Left colon (tissue), 2 donors: ENCODE measurements at places on chromosomes 6 and 20. TPM values are rescaled to one million over a fixed set of nuclear protein-coding genes. Genes with fewer than 3 reads are reported as not detected.
A peak's percentile ranks its signal among the peaks of the same experiment; 100 is the strongest.

ZNF322 gene
- total RNA-seq = 19.9 TPM

PTCRA gene
- not detected for total RNA-seq

DNA sequence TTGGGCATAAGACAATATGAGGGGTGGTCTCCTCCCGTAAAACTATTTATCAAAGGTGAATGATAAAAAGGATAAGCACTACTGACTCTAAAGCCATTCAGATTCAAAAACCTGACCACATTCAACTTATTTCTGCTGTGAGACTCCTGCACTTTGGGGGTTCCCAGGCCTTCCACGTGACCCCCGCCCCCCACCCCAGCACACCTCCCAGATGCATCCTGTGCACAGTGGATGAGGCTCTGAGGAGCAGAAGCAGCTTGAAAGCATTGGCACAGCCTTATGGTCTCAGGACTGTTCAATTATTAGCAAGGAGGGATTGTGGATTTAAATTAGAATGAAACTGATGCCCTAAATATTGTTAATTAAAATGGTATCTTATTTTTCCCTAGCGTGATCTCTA lies 55.1 kb upstream of the SAMD5 start:
- DNase-seq = no peak

DNA sequence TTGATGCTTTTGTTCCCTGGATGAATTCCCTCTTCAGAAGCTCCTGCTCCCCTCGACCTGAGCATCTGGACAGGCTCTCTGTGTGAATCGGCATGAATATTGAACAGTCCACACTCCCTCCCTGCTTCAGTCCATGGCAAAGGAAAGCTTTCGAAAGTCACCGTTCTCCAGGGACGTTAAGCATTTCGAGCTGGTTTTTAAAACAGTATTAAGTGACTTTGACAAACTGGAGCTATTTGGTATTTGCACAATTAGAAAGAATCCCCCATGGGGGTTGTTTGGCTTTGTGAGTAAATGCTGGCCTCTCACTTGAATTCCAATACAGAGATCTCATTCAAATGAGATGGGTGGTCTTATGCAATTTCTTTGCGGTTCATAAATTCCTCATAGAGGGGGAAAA lies 85.3 kb upstream of the TIAM2 start:
- no peak for DNase-seq

GRCh38 chr6:6579281-6579680 lies 9.2 kb upstream of the LY86 start:
- DNase-seq = no peak

GRCh38 chr6:135179372-135179771 lies 1.7 kb upstream of the MYB start:
- no peak for DNase-seq

GRCh38 chr6:158285656-158286021 lies 26.6 kb upstream of the TULP4 start:
- no peak for DNase-seq

DNA sequence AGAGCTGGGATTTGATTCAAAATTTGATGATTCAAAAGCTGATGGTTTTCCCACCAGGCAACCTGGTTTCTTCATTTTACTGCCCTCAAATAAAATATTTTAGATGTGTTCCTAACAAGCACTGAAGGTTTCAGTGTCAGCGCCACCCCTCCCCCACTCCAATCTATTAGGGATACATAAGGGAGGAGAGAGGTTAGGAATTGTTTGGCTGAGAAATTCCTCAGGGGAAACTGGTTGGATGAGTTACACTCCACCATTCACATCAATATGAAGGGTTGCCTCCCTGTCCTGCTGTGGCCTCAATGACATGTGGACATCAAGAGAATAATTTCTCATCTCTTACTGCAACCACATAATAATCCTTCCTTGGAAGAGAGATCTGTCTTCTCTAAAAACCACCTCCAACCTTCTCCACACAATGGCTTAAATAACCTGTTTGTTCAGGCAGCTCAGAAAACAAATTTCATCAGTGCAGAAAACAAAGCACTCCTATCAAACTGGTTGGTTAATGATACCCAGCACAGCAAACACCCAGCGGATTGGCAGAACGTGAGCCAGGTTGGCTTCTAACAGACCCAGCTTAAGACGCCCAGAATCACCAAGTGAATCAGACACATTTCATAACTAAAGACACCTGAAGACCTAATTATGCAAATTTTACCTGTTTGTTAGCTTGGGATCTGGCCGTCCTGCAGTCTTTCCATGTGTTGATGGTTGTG lies 136.0 kb upstream of the SGK1 start:
- no peak for DNase-seq

DNA sequence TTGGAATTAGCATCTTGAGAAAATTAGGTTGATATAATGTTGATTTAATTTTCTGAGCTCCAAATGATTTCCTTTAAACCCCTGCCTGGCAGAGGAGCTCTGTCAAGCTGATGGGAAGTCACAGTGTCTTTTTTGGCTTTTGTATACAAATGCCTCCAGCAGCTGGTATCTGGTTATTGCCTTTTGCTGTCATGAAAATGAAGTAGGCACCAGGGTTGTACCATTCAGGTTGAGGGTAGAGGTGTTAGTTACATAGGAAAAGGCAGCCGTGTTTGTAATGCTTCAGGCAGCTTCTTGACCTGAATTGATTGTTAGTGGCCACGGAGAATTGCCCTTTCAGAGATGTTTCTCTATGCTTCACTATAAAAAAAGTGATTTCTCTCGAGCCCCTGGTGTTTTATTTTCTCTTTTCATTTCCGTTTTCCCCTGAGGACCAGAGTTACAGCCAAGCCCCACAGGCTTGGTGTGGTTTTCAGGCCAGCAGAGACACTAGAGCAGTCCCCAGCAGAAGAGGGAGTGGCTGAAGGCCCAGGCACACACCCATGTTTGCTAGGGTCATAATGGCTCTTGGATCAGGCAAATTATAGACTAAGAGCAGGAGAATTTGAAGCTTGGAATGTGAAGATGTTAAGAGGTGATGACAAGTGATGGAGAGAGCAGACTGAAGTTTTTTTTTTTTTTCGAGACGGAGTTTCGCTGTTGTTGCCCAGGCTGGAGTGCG lies 21.6 kb downstream of the CMTR1 start:
- peak; percentile 31 for DNase-seq

GRCh38 chr20:49490689-49491088 lies 8.2 kb upstream of the KCNB1 start:
- no peak for DNase-seq
